ENCODE measurements at places on chromosomes 4 and X. TPM values are rescaled to one million over a fixed set of nuclear protein-coding genes. Genes with fewer than 3 reads are reported as not detected.

DNA sequence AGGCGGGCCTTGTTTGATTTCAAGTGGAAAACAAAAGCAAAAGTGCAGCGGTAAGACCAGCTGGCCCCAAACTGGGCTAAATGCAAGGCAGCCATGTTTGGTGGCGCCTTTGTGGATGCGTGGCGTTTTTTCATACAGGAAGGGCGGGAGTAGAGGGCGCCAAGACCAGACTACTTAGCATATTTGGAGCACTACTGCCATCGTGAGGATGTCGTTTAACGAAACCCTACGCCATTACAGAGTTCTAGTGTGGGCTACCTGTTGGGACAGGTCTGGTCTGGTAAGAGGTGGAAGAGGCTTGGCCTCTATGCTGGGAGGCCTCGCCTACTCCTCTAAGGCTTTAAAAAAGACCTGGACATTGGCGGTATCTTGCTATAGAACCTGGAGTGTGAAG lies 230.7 kb upstream of the STK26 start:
- no peak for DNase-seq

Gene SPANXC
- total RNA-seq = not detected

Gene SPANXB1
- total RNA-seq = not detected

DNA sequence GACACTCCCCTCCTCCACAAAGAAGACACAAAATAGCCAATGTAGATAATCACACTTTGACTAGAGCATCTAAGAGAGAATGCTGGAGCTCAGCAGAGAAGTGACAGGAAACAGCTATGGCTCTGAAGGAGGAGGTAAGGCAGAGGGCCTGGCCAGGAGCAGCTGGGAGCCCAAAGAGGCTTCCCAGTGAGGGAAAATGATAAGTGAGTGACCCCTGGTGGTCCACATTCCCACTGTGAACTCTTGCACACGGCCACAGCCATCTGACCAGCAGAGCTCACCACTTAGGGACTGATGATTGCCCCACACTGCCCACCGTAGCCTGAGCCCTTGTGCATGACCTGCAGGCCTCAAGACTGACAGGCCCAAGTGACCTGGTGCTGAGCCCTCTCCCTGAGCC lies 162.7 kb upstream of the GALNTL6 start:
- DNase-seq = no peak

Gene CWH43
- not detected for total RNA-seq

GRCh38 chr4:72326692-72327632 lies 242.1 kb downstream of the ADAMTS3 start:
- no peak for DNase-seq

Gene BLOC1S4
- total RNA-seq = 7.1 TPM

DNA sequence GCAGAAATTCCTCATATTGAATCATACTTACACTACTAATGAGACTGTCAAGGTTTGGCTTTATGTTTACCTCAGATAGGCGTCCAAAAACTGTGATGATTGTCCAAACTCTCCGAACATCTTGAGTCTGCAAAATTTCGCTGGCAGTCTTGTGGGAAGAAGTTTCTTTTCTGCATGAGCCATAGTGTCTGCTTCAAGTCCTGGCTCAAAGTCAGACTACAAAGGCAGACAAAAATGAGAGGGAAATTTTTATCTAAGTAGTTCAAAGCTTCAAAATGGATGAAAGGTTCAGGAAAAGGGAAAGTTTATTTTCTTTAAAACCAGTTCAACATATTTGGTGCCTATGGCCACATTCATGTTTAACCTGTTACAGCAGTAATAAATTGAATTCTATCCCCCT lies 40.7 kb downstream of the PALLD start:
- DNase-seq = no peak

DNA sequence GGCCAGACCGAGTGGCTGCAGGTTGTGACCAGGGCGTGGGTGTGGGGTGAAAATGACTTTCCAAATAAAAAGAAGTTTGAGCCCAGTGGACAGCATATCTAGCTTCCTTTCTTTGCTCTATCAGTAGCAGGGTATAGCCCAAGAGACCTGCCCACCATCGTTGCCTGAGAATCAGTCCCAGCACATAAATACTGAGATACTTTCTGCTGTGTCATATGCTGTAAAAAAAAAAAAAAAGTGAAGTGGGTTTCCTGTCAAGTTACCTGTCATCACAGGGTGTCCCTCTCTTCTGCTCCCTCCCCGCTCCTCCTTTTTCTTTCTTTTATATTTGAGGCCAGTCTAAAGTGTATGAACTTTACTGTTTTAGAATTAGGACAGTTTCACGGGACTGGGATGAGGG lies 330.3 kb upstream of the BOD1L1 start:
- DNase-seq = no peak

Gene DTHD1
- total RNA-seq = not detected

DNA sequence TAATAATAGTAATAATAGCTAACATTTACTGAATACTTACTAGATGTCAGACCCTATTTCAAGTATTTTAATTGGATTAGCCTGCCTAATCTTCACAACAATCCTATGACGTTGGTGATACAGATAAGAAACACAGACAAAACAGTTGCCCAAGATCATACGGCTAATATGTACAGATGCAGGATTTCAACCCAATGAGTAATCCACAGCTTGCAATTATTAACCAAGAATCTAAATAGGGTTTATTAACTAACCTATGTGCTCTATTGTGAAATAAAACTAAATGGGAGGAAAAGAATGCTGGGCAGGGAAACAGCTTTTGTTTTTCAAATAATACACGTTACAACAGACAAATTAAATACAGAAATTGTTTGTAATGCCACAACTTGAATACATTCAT lies 23.4 kb downstream of the FBXO8 start:
- no peak for DNase-seq

GRCh38 chr4:88419874-88420273 lies 37.0 kb upstream of the HERC5 start:
- DNase-seq = no peak
